ENCODE measurements at places on chromosomes 12 and 14. TPM values are rescaled to one million over a fixed set of nuclear protein-coding genes. Genes with fewer than 3 reads are reported as not detected.

The KLHL33 gene
- total RNA-seq, result 0.26 TPM

The MYH7 gene
- total RNA-seq, result 2.1 TPM

The IAPP gene
- total RNA-seq, result not detected

The LTB4R gene
- total RNA-seq, result 9.6 TPM

- DNase-seq, result no peak
Observed at GRCh38 chr12:4934407-4935035, 24.8 kb downstream of the KCNA1 start.

DNA sequence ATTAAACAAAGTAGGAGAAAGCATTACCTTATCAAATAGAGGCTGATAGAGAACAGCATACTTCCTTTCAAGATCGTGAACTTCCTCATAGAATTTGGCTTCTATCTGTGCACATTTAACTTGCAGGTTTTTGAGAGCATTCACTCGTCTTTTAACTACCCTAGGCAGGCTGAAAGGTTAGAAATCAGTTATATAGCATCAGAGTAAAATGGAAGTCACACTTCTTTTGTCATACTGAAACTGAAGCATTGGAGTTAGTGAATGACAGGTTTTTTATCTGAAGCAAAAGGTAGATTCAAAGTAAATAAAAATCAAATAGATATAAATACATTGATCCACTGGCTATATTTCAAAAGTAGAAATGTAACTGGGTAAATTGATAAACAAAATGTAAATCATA is 24.4 kb downstream of the NAP1L1 start:
- DNase-seq, result no peak

DNA sequence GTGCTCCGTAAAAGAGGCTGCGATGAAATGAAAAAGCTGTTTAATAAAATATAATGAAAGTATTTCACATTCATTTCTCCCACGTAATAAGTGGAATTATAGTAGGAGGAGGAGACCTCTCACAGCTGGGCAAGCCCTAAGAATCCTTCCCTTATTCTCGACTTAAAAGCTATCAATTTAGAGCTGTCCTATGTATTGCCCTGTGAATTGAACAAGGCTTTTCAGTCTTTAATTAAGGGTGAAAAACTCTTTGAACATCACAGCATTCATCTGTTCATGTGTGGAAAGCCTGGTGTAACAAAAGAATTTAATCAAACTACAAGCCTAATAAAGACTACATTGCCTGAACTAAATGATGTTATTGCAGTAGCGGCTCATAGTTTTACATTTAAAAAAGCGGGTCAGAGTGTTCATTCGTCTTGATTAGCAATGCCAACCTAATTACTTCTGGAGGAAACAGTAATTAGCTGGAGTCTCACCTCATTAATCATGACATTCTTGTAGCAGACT is 142.0 kb downstream of the ETNK1 start:
- no peak for DNase-seq

The LAG3 gene
- 2.3 TPM for total RNA-seq

- DNase-seq, result no peak
Observed at GRCh38 chr12:85733221-85733840, 102.9 kb downstream of the RASSF9 start.

DNA sequence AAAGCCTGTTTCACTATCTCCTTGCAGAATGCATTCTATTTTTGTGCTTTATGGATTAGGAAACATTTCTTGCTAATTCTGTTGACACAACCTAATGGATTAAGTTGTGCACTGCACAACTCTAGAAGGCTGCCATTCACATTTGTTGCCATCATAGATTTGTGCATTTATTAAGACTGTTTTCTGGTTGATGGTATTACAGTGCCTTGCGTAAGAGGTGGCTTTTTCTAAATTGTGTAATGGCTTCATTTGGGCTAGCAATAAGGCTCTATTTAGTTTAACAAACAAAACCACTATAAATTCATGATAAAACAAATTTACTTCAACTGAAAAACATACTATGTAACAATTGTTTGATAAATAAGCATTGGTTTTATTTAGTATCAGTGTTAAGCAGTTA is 175.9 kb downstream of the TRHDE start:
- no peak for DNase-seq

DNA sequence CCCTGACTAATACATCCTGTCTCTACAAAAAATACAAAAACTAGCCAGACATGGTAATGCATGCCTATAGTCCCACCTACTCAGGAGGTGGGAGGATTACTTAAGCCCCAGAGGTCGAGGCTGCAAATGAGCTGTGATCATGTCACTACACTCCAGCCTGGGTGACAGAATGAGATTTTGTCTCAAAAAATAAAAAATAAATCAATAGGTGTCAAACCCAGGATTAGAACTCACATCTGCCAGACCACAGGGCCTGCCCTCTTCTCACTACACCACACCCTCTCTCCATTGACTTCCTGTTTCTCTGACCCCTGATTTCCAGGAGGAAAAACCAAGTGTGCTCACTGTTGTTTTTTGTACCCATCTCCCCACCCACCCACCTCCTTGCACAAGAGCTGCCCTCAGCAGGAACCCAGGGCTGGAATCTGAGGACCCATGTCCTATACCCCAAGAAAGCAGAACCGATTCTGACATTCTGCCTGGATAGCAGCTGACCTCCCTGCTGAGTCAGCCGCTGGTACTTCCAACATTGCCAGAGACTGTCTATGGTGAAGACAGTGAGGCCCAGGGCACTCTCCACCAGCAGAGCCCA is 6.2 kb downstream of the CMKLR1 start:
- DNase-seq, result no peak

GRCh38 chr12:13273097-13273496 is 76.6 kb downstream of the EMP1 start:
- no peak for DNase-seq

DNA sequence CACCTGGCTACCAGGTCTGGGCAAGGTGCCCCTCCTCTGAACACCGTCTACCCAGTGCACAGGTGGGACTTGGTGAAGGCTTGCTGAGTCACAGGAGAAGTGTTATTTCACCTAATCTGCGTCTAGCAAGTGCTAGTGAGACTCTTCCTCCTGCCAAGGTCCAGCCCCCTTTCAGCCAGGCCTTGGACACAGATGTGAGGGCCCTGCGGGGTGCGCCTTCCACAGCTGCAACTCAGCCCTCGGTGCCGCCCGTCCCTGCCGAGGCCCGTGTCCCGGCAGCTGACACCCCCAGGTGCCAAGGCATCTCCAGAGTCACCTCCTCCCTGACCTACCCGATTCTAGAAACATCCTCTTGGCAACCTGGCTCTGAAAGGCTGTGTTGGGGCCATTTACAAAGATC is 55.1 kb downstream of the PRIMA1 start:
- DNase-seq, result no peak

DNA sequence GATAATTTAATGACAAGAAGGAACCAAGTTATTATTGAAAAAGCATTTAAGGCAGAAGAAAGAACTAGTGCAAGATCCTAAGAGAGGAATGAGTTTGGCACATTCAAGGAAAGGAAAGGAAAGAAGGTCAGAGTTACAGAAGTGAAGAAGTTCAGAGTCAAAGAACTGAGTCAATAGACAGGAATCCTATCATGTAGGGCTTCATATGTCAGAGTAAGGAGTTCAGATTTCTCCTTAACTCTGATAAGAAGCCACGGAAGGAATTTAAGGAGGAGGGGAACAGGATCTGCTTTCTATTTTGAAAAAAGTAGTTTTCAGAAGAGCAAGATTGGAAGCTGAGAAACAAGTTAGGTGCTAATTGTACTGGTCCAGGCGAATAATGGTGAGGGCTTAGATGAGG is 223.1 kb upstream of the FOXN3 start:
- no peak for DNase-seq

The CLEC2A gene
- not detected for total RNA-seq

DNA sequence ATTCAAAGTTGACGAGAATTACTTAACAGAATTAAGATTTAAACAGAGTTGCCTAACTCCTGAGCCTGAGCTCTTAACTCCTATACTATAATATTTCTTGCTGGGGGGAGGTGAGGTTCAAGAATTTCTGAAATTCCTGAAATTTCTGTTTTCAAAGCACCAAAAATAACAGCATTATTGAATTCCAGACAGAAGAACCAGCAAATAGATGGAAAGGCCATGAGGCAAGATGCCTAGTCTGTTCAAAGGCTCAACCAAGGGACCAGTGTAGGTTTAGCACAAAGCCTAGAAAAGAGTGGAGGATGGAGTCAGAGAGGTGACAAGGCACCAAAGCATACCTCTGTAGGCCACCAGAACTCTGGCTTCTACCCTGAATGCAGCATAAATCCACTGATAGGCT is 76.4 kb downstream of the PPP1R12A start:
- no peak for DNase-seq

DNA sequence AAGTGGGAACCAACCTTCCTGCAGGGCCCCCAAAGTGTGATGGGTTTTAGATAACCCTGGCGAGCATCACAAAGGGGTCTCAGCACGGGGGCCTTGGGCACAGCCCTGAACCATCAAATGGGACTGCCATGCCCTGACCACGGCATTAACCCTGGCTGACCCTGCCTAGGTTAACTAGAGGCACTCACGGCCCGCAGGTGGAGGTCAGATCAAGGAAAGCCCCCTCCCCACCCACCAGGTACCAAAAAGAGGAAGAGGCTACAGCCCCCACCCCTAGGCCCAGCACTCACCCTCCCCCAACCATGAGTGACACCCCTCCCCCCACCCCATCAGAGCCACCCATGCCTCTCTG is 42.5 kb downstream of the CCNK start:
- DNase-seq, result no peak

DNA sequence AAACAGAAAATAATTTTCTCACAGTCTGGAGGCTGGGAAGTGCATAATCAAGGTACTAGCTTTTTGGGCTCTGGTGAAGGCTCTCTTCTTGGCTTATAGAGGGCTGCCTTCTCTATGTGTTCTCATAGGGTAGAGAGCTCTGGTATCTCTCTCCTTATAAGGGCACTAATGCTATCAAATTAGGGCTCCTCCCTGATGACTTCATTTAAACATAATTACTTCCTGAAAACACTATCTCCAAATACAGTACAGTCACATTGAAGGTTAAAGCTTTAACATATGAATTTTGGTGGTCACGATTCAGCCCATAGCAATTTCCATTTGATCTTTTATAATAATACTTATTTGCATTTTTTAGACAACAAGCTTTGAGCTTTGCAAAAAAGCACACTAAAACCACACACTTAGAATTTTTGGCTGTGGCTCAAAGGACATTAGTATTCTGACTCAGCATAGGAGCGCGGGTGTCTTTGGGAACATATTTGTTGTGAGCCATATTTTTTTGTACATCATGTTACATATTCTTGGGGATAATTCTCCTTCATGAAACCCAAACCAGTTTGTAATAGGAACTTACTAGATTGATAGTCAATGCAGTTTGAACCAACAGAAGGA is 808.1 kb upstream of the FBXO33 start:
- DNase-seq, result no peak

DNA sequence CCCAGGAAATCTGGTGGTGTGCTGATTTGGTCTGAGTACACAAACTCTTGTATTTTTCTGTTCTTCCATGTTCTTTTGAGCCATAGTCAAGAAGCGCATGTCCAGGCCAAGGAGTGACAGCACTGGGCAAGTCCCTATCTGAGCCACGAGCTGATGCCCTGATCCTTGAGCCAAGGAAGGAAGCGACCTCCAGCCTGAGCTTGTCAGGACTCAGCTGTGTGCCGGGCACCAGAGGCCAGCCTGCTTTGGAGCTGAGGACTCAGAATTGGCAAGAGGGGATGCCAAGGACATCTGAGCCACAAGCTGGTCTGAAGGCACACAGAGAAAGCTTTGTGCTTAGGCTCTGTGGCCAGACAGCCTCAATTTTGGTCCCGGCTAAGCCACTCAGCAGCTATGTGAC is 52.6 kb downstream of the GALNT16 start:
- DNase-seq, result no peak

The PLA2G1B gene
- not detected for total RNA-seq

The FMNL3 gene
- total RNA-seq, result 12.6 TPM

- no peak for DNase-seq
Observed at GRCh38 chr12:108214486-108214885, 85.4 kb downstream of the WSCD2 start.

The LUM gene
- total RNA-seq, result 104 TPM

DNA sequence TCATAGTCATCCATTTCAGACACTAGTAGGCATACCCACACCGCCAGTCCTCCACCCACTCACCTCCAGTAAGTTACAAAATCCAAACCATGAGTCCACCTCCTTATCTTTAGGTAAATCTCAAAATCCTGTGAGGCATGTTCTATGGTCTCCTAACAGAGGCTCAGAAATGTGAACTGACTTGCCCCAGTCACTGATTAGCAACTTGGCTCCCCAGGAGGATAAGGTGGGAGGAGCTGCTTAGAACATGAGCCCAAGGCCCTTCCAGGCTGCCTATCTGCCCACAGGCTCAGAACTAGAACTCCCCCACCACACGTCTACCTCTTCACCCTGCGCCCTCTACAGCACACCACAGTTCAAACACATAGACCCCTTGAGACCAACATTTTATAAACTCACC is 19.9 kb downstream of the SETD3 start:
- no peak for DNase-seq

The CCDC175 gene
- total RNA-seq, result not detected

The ENDOU gene
- total RNA-seq, result 0.89 TPM

The GABARAPL1 gene
- total RNA-seq, result 58.3 TPM

- no peak for DNase-seq
Observed at GRCh38 chr14:92770484-92770883, 22.1 kb upstream of the LGMN start.

- no peak for DNase-seq
Observed at GRCh38 chr14:76782115-76782884, 21.0 kb downstream of the VASH1 start.

- no peak for DNase-seq
Observed at GRCh38 chr12:46377678-46378077, 5.1 kb upstream of the SLC38A2 start.

DNA sequence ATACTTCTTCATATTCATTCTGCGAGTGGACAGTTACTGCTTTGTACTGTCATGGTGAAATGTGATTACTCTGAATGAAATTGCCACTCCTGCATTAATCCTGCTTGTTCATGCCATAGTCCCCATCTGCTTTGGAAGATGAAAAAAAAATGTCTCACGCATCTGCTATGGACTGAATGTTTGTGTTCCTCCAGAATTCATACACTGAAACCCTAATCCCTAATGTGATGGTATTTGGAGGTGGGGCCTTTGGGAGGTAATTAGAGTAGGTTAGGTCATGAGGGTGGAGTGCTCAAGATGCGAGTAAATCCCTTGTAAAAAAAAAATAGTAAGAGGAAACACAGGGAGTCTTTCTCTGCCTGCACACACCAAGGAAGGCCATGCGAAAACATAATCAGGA is 427.2 kb downstream of the TMTC2 start:
- no peak for DNase-seq

- DNase-seq, result no peak
Observed at GRCh38 chr12:77754086-77754485, 76.6 kb upstream of the NAV3 start.

The APOF gene
- total RNA-seq, result not detected

Measured in ureter (tissue), 1 donor.